Activated CD4-positive, alpha-beta T cell treated with anti-CD3 and anti-CD28 coated beads, Interleukin-2, Interleukin-4, amounts not matched to agents 100 ng/mL and 50 ng/mL, durations not matched to agents 16 hours and 8 hours (primary cell): ENCODE measurements at places on chromosomes 3 and 15.

GRCh38 chr3:133540896-133541674 lies 32.4 kb upstream of the CDV3 start:
- DNase-seq: no peak

- DNase-seq: no peak
These were observed 312.3 kb downstream of the EPHA3 start for GRCh38 chr3:89419647-89420241.

DNA sequence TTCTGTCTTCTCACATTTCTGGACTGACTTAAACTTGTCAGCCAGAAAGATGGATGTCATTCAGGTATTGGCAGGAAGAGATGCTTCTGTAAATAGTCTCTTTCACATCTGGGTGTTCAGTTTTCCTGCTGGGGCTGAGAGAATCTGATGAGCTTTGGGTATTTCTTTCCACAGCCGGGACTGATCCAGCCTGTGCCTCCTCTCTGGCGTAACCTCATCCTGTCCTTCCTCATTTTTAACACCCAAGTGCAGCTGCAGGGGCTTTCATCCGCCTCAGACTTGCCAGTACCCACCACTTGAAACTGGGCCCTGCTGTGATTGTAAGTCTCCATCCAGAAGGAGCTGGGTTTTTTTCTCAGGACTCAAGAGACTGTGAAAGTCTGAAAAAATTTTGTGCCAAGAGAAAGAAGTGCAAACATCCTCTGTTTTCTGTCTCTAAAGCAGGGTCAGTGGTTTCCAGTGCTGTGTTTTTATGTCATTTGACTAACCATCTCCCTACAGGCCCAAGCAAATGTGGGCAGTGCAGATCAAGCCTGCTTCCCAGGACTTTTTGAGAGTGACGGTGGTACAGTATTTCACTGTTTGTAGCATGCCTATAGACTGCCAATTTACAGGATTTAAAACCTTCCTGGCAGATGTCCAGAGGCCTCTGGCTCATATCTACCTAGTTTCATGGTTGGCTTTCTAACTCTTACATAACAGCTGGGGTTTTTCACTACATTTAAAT lies 342.7 kb downstream of the PTPRG start:
- no peak for DNase-seq

- DNase-seq: peak; percentile 81
These were observed 133.6 kb downstream of the TPRG1 start for GRCh38 chr3:189305412-189305811.

DNA sequence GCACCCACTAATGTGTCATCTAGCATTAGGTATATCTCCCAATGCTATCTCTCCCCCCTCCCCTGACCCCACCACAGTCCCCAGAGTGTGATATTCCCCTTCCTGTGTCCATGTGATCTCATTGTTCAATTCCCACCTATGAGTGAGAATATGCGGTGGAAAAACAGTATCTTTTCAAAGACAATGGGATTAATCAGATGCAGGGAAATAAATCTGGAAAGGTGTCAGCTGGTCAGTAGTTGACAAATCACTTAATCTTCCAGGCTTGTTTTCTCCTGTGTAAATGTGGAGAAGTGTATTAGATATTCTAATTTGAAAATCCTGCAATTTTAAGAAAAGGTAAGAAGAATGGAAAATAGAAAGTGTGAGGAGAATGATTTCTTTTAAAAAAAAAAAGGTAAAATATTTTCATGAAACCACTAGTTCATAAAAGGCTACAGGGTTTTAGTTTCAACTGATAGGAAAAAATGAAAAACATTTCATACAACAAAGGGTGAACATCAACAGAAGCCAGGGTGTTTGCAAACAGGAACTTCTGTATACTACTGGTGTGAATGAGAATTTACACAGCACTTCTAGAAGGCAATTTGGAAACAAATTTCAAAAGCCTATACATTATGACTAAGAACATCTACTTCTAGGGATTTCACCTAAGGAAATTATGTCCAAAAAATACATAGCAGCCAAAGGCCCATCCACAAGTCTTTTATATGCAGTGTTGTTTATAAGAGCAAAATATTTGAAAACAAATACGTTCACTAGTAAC lies 113.5 kb downstream of the CBLB start:
- DNase-seq: no peak

- DNase-seq: no peak
These were observed 80.3 kb downstream of the TFG start for GRCh38 chr3:100789579-100789978.

DNA sequence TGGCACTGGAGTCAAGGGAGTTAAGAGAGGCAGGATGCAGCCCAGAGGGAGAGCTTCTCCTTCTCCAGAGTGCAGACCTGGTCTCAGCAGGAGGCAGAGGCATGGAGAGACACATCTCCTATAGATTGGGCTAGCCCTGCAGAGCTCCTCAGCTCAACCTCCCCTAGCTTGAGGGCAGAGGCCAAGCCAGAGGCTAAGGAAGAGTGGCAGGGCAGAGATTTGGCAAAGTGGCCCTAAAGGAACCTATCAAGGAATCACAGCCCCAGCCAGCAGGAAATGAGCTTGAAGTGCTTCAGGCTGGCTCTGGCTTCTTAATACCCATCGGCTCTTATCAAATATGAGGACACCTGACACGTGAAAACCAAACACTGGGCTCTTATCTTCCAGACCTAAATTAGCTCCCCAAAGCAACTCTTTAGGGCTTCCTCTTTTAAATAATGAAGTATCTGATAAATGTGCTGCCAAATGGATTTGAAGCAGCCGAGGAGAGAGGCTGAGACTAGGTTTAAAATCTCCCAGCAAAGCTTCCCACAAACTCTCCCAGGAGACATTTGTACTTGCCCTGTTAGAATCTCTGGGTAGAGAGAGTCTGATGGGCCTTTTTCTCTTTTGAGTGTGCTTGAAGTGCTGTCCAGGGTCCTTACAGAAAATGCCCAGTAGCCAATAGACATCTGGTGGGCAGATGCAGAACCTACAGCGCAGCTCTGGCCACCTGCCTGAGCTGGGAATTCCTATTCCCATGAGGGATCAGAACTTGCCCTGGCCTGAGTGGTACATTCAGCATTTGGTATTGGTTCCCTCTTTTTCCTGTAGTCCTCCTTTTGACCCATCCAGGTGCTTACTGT lies 271.4 kb downstream of the CLSTN2 start:
- DNase-seq: no peak

GRCh38 chr3:30673425-30674341 lies 67.3 kb downstream of the TGFBR2 start:
- DNase-seq: no peak

- peak; percentile 40 for DNase-seq
These were observed 59.4 kb downstream of the TMEM44 start for GRCh38 chr3:194573680-194574437.

DNA sequence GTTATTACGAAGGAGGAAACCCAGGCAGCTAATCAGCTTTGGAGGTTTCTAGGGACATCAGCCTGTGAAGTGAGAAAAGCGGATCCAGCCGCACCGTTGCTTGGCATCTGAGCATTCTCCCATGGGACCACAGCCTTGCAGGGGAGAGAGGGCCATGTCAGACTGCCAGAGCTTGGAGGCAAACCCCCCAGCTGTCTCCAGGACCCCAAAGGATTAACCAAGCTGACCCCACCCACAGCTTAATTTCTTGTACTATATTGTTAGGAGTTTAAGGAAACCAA lies 5.1 kb downstream of the IGDCC3 start:
- DNase-seq: no peak

DNA sequence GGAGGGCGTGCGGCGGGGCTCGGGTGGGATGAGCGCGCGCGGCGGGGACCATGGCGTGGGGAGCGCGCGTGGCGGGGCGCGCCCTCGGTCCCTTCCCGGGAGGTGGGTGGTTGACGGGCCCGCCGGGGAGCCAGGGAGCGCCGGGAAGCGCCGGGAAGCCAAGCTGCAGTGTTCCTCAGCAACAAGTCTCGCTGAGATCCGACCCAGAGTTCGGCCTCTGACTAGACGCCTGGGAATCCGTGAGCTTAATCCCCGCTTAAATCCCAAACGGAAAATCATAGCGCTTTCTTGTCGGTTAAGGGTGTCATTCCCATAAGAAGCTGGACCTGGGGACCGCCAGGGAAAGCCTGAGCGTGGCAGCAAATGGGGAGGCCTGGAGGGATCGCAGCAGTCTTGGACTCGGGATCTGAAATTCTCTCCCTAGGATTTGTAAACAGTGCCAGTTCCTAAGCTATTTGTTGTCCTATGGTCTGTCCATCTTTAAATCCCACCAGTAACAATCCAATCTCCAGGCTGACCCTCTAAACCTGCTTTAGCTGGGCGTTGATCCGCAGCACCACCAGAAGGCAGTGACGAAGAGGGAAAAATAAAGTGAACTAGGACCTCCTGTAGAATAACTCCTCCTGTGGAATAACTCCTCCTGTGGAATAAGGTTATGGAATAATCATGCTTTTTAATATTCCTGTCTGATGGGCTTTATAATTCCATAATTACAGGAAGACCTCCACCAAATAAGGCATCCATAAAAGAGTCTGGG lies 570 bp upstream of the NEDD4 start:
- DNase-seq: no peak

DNA sequence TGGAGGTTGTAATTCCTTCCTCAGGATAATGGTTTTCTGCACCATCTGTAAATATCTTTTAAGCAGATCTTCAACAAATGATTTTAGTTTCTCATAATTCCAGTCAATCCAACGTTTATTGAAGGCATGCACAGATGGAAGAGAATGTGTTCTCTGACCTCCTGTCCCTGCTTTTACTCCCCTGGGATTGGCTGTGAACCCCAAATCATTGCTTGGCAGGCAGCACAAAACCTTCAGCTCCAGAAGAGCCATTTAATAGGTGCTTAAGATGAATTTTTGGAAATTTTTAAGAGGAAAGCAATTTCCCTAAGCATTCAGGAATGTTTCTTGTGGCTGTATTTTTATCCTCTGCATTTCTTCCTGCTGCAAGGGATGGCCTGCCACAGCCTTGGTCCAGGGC lies 25.5 kb upstream of the THSD4 start:
- no peak for DNase-seq

DNA sequence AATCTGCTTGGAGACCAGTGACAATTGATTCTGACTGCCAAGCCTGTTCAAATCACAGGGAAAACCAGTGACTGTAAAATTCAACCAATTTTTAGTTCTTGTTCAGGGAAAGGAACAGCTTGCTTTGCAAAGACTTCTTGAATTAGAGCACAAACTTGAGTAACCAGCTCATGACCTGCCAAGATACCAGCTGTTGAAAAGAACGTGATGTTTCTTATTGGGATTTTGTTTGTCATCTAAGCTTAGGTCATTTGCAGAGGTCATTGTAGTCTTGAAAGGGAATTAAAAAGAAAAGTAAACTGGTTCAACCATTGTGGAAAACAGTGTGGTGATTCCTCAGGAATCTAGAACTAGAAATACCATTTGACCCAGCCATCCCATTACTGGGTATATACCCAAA lies 428.2 kb downstream of the GRM7 start:
- no peak for DNase-seq

GRCh38 chr15:73897441-73898261 lies 24.3 kb downstream of the TBC1D21 start:
- peak; percentile 78 for DNase-seq

DNA sequence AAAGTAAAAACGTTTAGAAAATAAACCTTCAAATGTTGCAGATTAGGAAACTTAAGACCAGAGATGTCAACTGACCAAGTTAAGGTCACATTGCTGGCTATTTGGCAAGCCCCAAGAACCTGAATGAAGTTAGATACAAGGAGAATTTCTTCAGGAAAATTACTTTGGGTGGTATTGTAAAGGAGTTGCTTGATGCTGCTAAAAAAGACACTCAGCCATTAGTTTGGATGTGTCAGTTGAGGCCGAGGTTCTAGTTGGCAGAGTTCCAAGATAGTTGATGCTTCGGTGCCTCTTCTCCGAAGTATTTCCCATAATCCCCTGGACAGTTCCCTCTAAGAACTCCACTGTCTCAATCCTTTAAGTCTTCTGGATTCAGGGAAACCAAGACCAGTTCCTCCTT lies 24.3 kb downstream of the SIAH2 start:
- no peak for DNase-seq

GRCh38 chr3:102916532-102916931 lies 481.7 kb downstream of the ZPLD1 start:
- DNase-seq: no peak

GRCh38 chr3:126197854-126198584 lies 17.6 kb upstream of the ALDH1L1 start:
- peak; percentile 43 for DNase-seq

DNA sequence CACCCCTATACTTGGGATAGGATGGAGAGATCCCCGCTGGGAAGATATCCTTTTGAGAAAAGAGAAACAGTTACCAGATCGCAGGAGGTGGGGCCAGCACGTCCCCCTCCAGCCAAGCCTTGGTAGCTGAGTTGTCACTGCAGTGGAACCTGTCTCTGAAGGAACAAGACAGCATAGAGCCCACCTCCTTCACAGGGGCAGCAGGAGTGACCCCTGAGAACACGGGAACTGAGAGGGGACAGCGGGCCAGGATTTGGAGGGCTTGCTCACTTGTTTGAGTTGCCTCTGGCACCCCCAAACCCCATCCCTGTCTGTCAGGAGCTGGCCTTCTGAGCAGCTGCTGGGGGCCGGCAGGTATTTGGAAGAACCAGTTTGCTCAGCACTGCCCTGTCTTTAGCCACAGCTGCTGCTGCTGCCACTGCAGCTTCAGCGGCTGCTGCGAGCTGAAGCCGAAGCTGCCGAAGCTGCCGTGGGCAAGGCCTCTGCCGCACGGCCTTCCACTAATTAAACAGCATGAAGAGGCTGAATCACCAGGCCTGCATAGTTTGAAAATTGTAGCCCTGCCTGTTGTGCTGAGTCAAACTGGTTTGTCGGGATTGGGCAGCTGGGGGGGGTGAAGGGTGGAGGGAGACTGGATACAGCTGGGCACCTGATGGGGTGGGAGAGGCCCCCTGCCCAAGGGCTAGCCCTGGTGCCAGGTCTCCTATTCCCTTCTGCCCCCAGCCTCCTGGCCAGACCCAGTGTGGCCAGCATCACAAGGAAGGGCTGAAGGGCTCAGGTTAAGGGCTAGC lies 4.0 kb downstream of the EPHB3 start:
- no peak for DNase-seq

DNA sequence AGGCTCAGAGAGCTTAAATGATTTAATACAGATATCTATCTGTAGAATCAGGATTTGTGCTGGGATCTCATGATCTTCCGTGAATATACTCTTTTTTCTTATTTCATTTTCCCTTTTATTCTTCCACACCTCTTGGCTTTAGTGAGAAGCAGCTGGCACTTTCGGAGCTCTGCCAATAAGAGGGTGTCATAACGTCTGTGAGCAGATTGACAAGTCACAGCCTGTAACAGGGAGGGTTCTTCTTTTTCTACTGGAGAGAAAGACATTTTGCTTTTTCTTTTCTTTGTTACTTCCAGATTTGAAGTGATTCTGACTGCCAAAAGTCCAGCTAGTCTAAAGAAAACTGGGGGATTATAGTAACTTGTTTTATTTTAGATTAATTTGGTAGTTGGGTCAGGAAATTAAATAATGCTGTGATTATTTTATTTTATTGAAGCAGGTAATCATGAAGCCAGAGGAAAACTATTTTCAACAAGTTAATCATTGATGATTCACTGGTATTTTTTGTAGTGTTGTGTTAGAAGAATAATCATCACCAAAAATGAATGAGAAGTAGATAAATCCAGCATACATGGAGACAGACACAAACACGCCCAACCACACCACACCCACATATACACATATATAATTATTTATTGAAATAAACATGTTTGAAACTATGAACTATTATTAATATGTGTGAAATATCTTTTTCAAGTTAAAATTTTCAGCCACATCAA lies 69.8 kb downstream of the TNFAIP8L3 start:
- no peak for DNase-seq
